Liver (tissue), 10 donors: ENCODE measurements at places on chromosomes 7 and 10.

- DNase-seq = no peak
- peak overlapping the region; percentile 90 for H3K27ac ChIP-seq
- H3K4me3 ChIP-seq = no peak overlapping the region
- H3K4me1 ChIP-seq = peaks cover 41% of the 10 kb centered on the region
Observed at GRCh38 chr10:114611617-114612016, 46.5 kb downstream of the ABLIM1 start.

DNA sequence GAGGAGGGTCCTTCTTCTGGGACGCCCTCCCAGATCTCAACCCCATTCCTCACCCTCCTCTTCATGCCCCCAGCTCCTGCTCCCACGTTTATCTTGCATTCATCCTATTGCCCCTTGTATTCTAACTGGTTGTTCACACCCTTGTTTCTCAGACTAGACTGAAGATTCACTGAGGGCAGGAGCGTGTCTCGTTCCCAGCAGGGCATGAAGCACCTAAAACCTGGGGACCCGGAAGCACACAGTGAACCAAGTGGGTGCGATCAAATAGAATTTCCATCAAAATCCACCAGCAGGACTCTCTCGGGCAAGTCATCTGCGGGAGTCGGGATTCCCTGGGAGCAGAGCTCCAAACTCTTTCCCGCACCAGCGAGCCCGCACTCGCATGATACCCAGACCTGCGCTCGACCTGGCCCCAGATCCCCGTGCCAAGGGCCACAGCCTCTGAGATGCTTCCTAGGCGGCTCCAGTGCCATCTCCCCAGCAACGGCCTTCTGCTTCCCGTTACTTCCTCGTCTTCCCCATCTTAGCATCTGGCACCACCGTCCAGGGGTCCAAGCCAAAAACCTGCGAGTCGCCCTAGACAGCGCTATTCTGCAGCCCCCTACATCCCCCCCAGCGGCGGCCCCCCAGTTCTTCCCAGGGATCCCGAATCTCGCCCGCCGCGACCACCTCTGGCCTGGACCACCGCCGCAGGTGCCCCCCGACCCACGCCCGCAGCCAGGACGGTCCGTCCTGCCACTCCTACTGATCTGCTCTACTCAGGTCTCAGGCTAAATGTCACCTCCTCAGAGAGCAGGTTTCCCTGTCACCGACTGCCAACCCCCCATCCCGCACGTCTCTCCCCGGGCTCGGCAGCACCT is 6.1 kb upstream of the GBX1 start:
- no peak overlapping the region for H3K27ac ChIP-seq
- no peak overlapping the region for H3K4me3 ChIP-seq
- H3K36me3 ChIP-seq = no peaks in the 10 kb centered on the region
- H3K27me3 ChIP-seq = peaks cover 5% of the 10 kb centered on the region

DNA sequence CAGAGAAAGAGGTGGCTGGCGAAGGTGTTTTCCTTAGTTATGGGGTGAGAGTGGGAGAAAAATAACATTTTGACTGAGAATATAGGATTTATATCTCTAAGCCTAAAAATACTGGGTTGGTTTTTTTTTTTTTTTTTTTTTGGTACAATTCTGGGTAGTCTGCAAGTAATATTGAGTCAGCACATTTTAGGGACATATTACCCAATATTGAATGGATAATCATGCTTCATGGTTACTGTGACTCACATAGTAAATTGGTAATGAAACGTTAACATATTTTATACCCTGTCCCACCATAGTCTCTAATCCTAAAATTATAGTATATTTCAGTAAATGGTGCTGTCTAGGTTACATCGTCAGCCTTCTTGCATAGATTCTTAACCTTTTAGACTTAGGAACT is 91.4 kb downstream of the TPST1 start:
- no peaks in the 10 kb centered on the region for H3K27me3 ChIP-seq
- no peak overlapping the region for H3K4me3 ChIP-seq
- H3K4me1 ChIP-seq = peaks cover 11% of the 10 kb centered on the region
- H3K27ac ChIP-seq = peak overlapping the region; percentile 68

GRCh38 chr7:37048674-37049073 is 324.4 kb upstream of the AOAH start:
- H3K4me3 ChIP-seq = no peak overlapping the region
- no peaks in the 10 kb centered on the region for H3K36me3 ChIP-seq
- no peak overlapping the region for H3K27ac ChIP-seq

DNA sequence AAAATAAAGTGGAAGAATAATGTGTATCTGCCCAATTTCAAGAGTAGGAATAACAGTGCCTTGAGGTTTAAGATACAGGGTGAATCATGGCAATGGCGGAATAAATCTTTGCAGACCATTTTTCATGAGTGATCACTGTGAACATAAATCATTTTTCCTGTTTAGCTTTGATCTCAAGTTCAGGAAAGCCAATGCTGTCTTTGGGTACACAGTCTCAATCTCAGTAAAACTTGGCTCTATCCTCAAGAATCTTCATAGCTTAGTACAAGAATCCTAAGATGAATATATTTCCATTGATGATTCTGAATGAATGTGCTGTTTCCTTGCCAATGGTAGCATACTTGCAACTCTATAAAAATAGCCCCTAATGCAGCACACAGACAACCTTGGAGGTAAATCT is 6.8 kb downstream of the NAMPT start:
- H3K4me3 ChIP-seq = no peak overlapping the region
- DNase-seq = no peak
- H3K36me3 ChIP-seq = peaks cover 41% of the 10 kb centered on the region
- H3K27me3 ChIP-seq = no peaks in the 10 kb centered on the region
- H3K4me1 ChIP-seq = peaks cover 15% of the 10 kb centered on the region

DNA sequence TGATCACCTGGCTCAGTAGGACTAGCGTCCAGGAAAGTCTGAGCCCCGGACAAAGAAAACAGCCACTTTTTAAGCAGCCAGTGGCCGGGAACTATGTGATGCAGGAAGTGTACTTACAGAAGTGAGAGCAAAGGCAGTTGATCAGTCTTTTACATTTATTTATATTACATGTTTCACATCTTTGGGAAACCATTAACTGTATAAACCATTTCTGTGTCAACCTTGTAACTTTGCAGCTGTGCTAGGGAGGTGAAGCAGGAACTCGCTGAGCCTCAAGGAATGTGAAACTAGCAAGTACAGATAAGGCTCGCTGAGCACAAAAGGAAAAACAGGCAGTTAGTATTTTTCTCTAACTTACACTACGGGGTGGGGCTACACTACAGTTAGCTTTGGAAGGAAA is 39.9 kb upstream of the HECW1 start:
- H3K36me3 ChIP-seq = no peaks in the 10 kb centered on the region
- no peaks in the 10 kb centered on the region for H3K27me3 ChIP-seq
- no peak for DNase-seq

DNA sequence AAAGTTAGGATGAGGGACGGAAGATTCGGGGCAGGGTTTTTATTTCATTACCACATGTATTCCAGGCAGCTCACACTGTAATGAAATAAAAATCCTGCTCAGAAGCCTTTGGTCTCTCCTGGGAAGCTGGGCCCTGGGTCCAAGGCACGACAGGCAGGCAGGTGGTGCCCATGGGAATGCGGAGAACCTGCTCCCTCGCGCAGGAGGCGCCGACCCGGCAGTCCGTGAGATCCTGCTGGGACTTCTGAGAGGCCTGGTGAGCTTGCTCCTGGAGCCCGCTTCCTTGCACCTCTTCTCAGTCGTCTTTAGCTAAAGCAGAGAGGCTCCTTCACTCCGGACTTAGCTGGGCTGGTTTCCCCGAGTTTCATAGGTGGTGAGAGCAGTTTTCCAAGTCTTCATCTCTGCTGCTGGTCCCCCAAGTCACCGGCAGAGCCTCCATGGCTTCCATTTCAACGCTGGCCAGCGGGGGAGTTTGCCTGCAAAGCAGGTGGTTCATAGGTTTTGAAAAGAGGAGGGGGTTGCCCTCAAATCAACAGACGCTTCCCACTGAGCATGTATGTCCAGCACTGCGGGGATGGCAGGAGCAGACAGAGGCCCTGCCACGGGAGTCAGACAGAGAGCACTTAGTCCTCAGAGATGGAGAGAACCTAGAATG is 24.5 kb downstream of the IL15RA start:
- peaks cover 6% of the 10 kb centered on the region for H3K36me3 ChIP-seq
- no peaks in the 10 kb centered on the region for H3K27me3 ChIP-seq
- H3K4me3 ChIP-seq = no peak overlapping the region
- no peak for DNase-seq

DNA sequence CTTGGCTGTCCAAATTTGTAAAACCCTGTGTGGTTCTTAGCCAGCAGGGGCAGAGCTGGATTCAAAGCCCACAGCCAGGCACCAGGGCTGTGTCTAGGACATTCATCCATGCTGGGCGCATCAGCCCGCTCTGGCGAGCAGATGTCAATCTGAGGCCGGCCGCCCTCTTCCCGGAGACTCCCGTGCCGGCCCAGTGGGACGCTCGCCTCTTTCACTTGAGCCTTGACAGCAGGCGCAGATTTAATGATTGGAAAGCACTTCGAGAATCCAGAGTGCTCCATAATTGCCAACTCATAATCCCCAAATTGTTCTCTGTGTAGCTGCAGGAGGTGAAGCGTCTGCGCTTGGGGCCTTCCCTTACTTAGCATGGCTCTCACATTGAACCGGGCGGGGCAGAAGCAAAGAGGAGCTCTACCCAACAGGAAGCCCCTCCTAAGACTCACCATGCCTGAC is 36.7 kb downstream of the SLIT1 start:
- DNase-seq = no peak
- H3K4me1 ChIP-seq = no peaks in the 10 kb centered on the region
- H3K4me3 ChIP-seq = no peak overlapping the region

- H3K4me3 ChIP-seq = no peak overlapping the region
- no peak for DNase-seq
Observed at GRCh38 chr7:133602291-133602690, 349.4 kb downstream of the EXOC4 start.

DNA sequence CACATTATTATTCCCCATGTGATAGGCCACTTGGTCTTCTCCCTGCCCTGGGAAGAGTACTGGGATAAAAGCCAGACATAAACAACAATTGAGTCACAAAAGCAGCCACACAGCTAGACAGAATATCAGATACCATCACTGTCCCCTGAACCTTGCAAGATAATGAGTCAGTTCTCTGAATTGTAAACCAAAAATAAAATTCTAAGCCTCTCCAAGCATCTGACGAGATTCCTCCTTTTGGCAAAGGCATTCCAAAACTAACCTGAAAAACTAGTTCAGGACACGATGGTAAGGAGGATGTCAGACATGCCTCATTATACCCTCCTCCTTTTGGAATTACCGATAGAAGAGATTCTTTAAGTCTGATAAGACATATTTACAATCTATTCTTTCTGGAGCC is 450.7 kb downstream of the HTR7 start:
- no peaks in the 10 kb centered on the region for H3K27me3 ChIP-seq
- H3K4me1 ChIP-seq = no peaks in the 10 kb centered on the region
- H3K27ac ChIP-seq = no peak overlapping the region

GRCh38 chr10:58488921-58489320 is 23.8 kb upstream of the BICC1 start:
- H3K4me3 ChIP-seq = no peak overlapping the region
- H3K36me3 ChIP-seq = no peaks in the 10 kb centered on the region
- H3K4me1 ChIP-seq = no peaks in the 10 kb centered on the region

DNA sequence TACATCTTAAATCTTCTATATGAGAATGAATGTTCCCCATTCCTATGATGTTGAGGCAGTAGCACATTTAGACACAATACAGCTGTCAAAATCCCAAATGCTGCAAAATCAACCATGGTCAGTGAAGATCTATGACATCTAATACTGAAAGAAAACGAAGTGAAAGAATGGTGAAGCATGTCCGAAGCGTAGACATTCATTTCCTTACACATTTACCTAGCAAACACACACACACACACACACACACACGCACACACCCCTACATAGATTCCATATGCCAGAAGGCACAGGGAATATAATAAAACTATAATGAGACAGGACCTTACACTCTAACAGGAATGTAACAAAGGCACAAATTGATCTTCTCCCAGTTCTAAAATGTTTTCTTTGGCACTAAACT is 32.5 kb downstream of the CCDC6 start:
- H3K27me3 ChIP-seq = no peaks in the 10 kb centered on the region
- H3K4me1 ChIP-seq = peaks cover 10% of the 10 kb centered on the region

GRCh38 chr7:95800787-95801186 is 28.4 kb downstream of the DYNC1I1 start:
- no peak overlapping the region for H3K4me3 ChIP-seq
- no peak overlapping the region for H3K27ac ChIP-seq
- DNase-seq = no peak
- H3K27me3 ChIP-seq = no peaks in the 10 kb centered on the region
- no peaks in the 10 kb centered on the region for H3K4me1 ChIP-seq

DNA sequence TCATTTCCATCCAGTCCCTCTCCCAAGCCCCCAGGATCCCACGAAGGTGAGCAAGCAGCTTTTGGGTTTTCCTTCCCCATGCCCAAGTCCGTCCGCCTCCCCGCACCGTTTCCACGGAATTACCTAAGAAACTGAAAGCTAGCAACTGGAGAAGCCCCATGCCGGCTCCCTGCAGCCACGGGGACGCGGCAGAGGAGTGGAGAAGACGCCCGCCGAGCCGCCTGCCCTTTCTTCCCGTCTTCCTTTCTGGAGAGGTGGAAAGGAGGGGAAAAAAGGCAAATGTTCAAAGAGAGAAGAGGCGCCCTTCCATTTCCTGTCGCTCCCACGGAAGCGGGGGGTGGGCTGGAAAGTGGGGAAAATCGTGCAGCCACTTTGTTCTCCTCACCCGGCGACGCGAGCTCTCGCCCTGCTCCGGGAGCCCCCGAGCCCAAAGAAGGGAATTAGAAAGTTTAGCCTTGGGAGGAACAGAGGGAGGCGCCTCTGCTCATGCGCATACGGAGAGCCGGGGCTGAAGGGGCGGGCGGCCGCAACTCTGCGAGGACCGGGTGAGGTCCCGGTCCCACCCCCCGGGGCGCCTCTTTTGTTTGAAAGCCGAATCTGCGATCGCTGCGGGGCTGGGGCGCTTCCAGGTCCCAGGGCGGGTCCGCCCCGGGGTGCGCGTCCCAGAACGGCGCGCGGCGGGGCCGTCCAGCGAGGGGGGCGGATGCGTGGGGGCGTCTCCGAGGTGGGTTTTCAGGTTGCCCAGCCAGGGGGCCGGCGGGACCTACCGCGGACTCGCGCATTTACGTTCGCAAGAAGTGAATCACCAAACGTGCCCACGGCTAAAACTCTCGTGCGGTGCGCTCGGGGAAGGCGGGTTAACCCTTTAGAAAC is at the start of gene LAMB1:
Gene LAMB1, minus strand, starts transcription at position 436 of the 873 bp plus-strand sequence. Its CDS starts 276 bp downstream, at position 160.
- no peaks in the 10 kb centered on the region for H3K36me3 ChIP-seq
- peaks cover 36% of the 10 kb centered on the region for H3K4me1 ChIP-seq
- peak within 1 kb of the TSS; percentile 23 for H3K27ac ChIP-seq
- DNase-seq = peak; percentile 65
- H3K4me3 ChIP-seq = peak within 1 kb of the TSS; percentile 55
